ENCODE measurements at places on chromosomes 12 and 14.

DNA sequence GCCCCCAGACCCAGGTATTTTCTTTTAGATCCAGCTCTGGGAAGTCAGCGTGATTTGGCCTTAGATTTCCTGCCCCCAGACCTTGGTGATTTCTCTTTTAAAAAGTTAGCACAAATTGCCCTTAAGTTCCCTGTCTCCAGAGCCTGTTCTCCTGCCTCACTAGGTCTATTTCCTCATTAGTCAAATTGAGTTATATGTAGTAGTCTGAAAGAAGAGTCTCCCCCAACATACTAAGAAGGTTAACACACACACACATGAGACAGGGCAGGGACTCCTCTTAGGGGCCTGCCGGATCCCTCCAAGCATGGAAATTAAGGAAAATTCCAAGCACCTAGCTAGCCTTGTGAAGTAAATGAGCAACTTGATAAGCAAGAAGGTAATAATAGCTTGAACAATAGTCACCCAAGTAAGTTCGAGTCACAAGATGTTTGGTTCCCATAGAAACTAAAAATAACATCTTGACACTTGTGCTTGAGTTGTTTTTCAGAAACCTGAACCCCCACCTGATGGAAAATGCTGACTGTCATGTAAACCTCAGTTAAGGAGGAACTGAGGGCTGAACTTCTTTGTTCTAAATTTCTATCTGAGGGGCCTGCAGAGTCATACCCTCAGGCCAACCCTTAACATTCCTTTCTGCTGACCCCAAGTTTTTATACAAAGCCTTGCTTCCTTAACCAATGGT is 51.6 kb downstream of the CAND1 start:
- no peak for DNase-seq

DNA sequence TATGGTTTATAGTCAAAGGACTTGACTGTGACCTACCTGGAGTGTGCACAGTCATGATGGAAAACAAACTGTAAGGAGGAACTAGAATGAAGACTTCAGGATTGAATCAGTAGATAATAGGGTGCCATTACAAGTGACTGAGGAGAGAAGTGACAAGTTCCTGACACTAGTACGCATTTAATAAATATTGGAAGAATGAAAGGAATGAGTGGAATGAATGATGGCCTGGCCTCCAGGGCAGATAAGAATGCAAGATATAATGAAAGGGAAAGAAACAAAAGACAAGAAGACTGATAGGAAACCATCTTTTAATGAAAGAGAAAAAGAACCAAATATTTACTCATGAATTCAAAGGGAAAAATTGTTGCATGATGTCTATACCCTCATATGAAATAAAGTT is 44.7 kb upstream of the NEDD1 start:
- DNase-seq = no peak

DNA sequence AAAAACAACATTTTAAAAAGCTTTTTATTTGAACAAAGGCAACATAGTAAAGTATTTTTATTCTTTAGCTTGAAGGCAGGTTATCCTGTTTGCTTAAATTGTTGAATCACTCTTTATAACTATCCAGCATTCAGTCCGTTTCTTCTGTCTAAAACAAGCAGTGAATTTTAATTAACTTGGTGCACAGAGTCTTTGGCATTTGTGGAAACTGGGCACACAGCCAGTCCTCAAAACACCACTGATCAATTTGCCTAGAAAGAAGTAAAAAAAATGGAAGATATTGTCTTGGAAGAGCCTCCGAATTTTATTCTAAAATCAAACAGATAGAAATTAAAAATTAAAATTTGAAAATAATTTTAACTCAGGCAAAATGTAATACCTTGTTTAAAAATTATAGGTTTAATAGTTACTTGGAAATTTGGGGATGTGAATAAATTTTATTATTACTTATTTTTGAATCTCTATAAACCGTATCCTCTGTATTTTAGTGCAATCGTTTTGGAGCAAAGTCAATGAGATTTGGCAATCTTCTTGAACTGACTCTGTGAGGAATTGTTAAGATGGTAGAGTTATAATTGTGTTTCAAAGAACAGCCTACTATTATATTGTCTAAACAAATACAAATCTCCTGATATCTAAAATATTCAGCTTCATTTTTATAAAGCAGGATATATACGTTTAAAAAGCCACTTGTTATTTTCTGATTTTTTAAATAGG is 927.0 kb downstream of the SLC16A7 start:
- DNase-seq = no peak

DNA sequence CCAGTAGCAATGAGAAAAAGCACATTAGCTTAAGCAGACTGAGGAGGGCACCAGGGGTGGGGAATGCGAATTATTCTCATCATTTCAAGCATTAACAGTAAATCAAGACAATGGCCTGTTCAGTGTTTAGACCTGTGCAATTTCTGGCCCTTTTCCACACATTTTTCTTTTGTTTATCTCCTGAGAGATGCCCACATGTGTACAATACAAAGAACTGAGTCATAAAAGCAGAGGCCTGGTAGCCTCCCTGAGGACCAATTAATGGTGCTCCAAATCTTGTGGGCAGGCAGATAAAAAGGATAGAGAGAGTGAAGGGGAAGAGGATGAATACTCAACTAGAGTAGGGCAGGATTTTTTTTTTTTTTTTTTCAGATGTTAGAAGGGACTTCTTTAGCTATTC is 480.8 kb downstream of the RERGL start:
- no peak for DNase-seq

DNA sequence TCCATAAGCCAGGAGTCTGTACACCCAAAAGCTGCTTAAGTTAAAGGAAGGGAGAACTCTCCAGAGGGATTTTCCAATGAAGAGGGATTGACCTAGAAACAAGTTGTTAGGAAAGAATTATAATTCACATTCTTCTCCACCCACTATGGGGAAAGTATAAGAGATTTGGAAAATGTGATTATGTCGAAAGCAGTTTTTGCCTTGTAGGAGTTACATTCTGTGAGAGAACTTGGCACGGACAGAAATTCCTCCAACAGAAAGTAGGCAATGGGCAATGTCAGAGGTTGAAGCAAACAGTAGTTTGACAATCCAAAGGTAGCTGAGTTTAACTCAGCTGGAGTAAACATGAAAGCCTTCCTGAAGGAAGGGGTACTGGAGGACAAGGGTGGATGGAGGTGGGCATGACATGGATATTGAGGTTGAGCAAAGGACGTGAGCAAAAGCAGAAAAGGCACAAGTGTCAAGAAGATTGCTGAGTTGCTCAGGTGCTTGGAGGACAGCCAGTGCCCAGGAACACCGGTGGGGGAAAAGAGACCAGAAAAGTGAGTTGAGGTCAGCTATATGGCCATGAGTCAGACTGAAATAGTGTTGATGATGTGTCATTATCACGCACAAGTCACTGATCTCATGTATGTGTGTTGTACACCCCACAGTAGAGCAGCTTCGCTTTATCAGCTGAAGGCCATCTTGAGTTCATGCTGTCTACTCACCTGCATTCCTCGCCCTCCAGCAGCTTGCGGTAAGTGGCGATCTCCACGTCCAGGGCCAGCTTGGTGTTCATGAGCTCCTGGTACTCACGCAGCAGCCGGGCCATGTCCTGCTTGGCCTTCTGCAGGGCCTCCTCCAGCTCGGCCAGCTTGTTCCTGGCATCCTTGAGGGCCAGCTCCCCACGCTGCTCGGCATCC is 4.0 kb downstream of the KRT5 start:
- no peak for DNase-seq

GRCh38 chr12:130642856-130643255 is 73.2 kb downstream of the RIMBP2 start:
- no peak for DNase-seq

DNA sequence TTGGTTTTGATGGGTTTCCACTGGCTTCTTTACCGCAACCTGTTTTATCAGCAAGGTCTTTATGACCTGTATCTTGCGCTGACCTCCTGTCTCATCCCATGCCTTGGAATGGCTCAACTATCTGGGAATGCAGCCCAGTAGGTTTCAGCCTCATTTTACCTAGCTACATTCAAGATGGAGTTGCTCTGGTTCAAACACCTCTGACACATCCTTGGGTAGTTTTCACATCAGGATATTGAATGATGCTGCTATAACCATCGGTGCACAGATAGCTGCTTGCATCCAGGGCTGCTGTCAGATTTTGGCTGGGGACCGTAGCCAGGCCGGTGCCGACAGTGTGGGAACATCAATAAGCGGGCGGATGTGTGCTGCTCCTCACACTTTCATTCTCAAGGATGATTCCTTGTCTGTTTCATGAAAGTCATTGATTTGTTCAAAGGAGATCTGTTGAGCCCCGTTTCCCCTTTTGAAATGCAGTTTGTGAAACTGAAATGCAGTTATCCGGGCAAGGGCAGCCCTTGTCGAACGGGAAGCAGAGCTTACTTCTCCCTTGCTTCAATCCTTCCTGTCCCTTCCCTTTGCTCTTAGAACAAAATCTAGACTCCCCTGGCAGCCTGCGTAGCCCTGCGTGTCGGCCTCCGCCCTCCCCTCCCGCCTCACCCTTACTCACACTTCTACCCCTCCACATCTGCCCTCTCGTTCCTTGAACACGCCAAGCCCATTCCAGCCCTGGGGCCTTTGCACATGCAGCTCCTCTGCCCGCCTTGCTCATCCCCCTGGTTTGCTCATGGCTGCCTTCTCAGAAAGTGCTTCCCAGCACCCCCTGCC is 49.2 kb upstream of the NCOR2 start:
- no peak for DNase-seq

DNA sequence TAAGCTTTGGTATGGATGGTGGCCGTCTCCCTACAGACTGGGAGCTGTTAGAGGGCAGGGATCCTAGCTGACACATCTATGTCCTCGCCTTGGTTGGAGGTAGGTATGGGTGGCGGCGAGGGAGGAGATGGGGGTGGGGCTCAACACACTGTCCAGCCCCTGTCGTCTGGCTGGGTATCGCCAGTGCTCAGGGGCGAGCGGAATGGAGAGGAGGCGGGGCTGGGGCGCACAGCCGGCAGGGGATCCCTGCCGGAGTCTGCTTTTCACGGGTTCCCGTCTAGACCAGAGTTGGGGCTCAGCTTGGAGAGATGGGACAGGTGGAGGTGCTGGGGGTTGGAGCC is 16.1 kb downstream of the TAMALIN start:
- DNase-seq = peak; percentile 48

GRCh38 chr14:59254146-59254910 is 65.9 kb downstream of the DAAM1 start:
- DNase-seq = peak; percentile 68

DNA sequence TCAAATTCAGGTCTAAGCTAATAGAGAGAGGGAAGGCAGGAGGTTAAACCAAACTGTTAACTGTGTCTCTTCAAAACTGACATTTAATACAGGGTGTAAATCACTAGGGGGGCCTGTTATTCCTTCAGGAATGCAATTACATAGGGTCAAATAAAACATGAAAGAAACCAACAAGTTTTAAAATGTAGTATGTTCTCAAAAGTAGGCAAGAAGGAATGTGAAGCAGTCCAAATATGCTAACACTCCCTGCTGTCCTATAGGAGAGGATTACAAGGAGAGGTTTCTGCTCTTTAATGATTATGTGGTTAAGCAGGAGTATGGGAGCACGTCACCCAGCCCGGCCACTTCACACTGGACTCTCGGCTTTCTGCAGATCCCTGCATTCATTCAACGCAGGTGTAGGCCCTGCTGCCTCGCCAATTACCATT is 42.5 kb upstream of the BMP4 start:
- DNase-seq = no peak

- no peak for DNase-seq
Measured at GRCh38 chr14:85527445-85528035, 2.4 kb upstream of the FLRT2 start.

GRCh38 chr12:76075448-76075847 is 9.0 kb downstream of the NAP1L1 start:
- no peak for DNase-seq

GRCh38 chr12:94730847-94731246 is 80.5 kb upstream of the TMCC3 start:
- no peak for DNase-seq

DNA sequence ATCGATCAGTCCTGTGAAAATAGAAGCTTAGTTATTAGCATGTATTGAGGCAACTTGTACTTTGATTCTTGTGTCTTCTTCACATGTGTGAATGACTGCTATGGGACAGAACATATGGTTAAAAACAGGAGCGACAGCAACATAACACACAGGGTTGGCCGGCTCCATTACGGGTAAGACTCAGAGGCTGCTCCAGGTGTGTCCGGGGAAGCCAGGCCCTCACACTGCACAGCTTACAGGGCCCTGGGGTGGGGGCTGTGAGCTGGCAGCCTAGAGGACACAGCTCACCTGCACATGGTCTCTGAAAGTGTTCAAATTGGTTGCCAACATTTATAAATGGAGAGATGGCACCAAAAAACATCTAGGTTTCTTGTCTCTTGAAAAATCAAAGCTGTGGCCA is 31.1 kb downstream of the TCHP start:
- DNase-seq = no peak

DNA sequence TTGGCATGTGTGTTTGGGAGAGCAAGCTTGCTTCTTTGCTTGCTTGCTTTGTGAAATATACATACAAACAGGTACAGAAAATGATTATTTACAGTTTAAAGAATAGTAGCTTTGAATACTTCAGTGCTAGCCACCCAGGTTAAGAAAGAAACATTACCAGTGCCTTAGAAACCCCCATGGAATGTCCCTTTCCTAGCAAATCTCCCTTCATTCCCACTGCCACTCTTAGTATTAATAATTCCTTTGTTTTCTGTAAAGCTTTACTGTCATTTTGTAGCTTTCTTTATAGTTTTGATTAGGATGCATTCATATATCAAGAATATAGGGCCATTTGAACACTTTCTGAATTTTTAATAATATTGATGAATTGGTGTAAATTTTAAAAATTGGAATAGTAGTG is 9.5 kb downstream of the SRGAP1 start:
- DNase-seq = no peak

- DNase-seq = no peak
Measured at GRCh38 chr12:63940310-63941005, 96.0 kb downstream of the SRGAP1 start.

DNA sequence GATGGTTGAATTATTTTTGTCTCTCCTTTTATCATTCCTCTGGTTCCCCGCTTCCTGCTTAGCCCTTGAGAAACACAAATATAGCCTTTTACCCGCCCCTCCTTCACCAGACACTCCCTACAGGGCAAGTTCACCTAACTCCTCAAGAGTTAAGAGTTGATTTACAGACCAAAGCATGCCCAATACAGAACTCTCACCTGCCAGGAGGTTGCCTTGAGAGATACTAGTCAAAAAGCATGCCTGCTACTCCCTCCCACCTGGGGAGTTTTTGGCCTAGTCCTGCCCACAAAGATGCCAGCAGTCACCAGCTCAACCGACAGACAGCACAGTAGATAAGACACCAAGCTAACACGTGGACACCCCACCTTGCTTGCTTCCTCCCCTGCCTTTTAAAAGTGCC is 11.2 kb downstream of the LGMN start:
- peak; percentile 39 for DNase-seq

DNA sequence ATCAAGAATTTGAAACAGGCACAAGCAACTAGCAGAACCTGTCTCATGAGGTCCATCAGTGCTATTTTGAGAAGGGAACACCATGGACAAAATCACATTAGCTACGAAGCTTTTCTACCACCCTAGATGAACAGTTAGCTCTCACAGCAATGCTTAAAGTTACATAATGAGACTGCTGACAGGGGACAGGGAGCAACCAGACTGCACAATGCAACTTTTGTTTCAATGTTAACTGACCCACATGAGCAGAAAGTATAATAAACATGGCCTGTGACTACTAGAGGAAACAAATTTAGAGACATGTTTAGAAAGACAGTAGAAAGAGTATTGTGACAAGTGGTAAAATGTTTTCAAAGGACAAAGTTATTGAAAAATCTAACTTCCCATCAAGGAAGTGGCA is 282.8 kb downstream of the CEP128 start:
- no peak for DNase-seq

GRCh38 chr12:110367181-110367864 is 36.2 kb downstream of the ANAPC7 start:
- no peak for DNase-seq

GRCh38 chr14:50594577-50595316 is 34.8 kb downstream of the ATL1 start:
- no peak for DNase-seq

- DNase-seq = peak; percentile 40
Measured at GRCh38 chr14:78399316-78399889, 229.2 kb downstream of the NRXN3 start.

Measured in hematopoietic multipotent progenitor cell treated with erythropoietin and hydrocortisone succinate and interleukin-3 and kit ligand, for 8 days (in vitro differentiated cells).